ENCODE measurements at places on chromosomes 1 and 21. TPM values are rescaled to one million over a fixed set of nuclear protein-coding genes. Genes with fewer than 3 reads are reported as not detected.

Gene TPTE
- total RNA-seq, result not detected

Gene VHLL
- 0.69 TPM for total RNA-seq

Gene FAM110D
- 0.92 TPM for total RNA-seq

Gene KRTAP21-2
- not detected for total RNA-seq

Gene RIIAD1
- total RNA-seq, result 13.4 TPM

Gene CASQ1
- 0.92 TPM for total RNA-seq

Gene HAO2
- not detected for total RNA-seq

Gene AIRE
- total RNA-seq, result 0.23 TPM

Gene FOXO6
- 4.8 TPM for total RNA-seq

Gene PLPPR4
- 126 TPM for total RNA-seq

Gene GPR153
- 33.2 TPM for total RNA-seq

Gene SPATA21
- not detected for total RNA-seq

Gene LRRC71
- 1.2 TPM for total RNA-seq

Gene OR10J1
- total RNA-seq, result not detected

Gene KMO
- total RNA-seq, result 1.4 TPM

Gene MEF2D
- total RNA-seq, result 7.6 TPM

Gene CADM3
- total RNA-seq, result 134 TPM

Gene SPRR2G
- not detected for total RNA-seq

Gene CFAP74
- total RNA-seq, result 1.8 TPM

Gene PDZK1
- 1.8 TPM for total RNA-seq
